ENCODE measurements at places on chromosomes 6 and 20.

DNA sequence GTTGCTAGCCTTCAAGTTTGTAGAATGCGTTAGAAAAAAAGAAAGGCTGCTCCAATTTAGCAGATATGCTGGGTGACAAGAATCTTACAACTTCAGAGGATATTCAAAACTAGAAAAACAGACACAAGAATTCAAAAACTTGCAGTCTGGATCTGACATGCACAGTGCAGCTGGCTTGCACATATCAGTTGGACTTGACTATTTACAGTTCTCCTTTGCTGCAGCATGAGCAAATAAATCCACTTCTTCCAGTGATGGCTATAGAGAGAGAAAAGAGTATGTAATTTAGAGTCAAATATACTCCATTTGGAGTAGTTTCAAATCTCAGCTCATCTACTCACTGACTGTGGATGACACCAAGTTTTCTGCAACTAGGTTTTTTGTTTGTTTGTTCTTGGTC, 247.0 kb downstream of the RIMS1 start:
- DNase-seq, result no peak

DNA sequence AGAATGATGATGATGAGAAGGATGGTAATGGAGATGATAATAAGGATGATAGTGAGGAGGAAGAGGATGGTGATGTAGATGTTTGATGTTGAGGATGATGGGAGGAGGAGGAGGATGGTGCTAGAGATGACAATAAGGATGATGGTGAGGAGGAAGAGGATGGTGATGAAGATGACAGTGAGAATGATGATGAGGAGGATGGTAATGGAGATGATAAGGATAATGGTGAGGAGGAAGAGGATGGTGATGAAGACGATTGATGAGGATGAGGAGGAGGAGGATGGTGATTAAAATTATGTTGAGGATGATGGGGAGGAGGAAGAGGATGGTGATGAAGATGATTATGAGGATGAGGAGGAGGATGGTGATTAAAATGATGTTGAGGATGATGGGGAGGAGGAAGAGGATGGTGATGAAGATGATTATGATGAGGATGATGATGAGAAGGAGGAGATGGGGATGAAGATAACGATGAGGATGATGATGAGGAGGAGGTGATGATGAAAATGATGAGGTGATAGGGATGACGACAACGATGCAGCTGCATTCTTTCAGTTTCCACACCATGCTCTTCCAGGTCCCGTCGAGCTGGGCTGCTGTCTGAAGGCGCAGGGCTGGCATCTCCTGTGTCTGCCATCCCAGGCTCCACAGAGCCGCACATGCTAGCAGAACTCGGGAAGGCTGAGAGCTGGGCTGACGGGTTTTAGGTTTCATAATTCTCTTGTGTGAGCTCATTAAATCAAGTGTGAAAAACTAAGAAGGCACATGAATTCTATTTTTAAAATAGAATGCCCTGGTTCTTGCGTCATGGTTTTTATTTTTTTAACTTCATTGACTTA, 274.9 kb downstream of the SMOC2 start:
- DNase-seq, result no peak

- DNase-seq, result no peak
Observed at GRCh38 chr6:133128191-133128590, 113.0 kb upstream of the EYA4 start.

DNA sequence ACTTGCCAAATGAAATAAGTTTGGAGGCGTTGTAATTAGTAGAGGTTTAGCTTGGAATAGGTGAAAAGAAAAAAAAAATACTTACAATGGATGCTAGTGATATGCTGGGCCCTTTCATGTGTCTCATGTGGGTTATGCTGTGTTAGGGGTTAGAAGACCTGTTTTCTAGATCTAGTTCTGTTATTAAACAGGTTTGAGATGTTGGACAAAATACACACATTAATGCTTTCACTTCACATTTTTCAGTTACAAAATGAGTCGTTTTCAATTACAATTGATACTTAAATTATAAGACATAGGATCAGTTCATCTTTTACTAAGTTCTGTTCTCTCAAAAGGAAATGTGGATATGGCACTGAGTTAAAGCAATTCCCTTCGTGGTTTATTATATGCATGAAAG, 509.8 kb downstream of the EPM2A start:
- no peak for DNase-seq

DNA sequence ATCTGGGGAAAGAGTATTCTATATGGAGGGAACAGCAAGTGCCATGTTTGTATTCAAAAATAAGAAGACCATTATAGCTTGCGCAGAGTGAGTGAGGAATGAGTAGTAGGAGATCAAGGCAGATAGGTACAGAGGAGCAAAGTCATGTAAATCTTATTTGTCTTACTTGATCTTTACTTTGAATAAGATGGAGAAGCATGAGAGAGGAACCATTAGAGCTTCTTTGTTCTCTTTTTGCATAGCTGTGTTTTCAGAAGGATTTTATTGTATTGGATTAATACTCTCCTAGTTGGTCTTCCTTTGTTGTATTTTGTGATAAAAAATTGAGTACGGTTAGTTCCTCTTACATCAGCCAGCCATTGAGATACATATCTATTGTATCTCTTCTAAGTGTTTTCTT, 88.4 kb downstream of the SCAF8 start:
- DNase-seq, result no peak

GRCh38 chr6:90295854-90296340, 746 bp downstream of the BACH2 start:
- DNase-seq, result peak; percentile 23

DNA sequence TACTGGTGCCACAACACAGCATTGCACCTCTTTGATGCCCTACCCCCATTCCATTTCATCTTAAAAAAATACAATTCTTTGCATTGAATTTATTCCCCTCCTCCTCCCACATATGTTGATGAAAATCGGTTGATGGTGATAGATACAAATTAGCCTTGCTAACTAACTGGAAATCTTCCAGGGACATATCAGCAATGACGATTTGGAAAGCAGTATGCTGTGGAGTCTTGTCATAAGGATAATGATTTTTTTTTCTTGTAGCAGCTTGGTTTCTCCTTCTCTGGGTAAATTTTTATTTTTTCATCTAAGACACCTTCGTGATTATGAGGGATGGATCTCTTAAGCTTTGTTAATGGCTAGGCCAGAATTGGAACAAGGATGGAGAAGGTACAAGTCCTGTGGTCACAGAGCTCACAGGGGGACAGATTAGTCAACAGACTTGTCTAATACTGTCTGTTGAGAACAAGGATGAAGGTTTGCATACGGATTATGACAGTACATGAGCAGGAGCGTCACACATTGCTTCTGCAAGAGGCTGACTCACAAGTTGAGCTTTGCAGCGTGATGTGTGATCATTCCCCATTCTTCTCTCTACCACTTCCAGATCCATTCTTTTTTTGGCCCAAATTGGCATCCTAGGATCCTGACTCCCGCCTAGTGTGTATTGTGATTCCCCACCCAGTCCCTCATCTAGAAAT, 233.1 kb upstream of the FERMT1 start:
- no peak for DNase-seq

GRCh38 chr6:155472886-155473285, 17.2 kb upstream of the NOX3 start:
- DNase-seq, result no peak

- DNase-seq, result no peak
Observed at GRCh38 chr6:49454787-49455709, 8.0 kb downstream of the MMUT start.

- DNase-seq, result no peak
Observed at GRCh38 chr6:108254433-108255410, 6.1 kb downstream of the SNX3 start.

- DNase-seq, result no peak
Observed at GRCh38 chr20:41406353-41406752, 39.7 kb upstream of the EMILIN3 start.
